ENCODE measurements at places on chromosomes 2 and 18.

GRCh38 chr2:200428961-200429665 is 80.8 kb downstream of the KCTD18 start:
- no peak for DNase-seq

- no peak for DNase-seq
These were observed 383.5 kb upstream of the LYPD1 start for GRCh38 chr2:133053541-133053940.

GRCh38 chr18:50297621-50298442 is 10.3 kb upstream of the CXXC1 start:
- DNase-seq = peak; percentile 68

- DNase-seq = no peak
These were observed 73.3 kb downstream of the RPIA start for GRCh38 chr2:88764850-88765153.

DNA sequence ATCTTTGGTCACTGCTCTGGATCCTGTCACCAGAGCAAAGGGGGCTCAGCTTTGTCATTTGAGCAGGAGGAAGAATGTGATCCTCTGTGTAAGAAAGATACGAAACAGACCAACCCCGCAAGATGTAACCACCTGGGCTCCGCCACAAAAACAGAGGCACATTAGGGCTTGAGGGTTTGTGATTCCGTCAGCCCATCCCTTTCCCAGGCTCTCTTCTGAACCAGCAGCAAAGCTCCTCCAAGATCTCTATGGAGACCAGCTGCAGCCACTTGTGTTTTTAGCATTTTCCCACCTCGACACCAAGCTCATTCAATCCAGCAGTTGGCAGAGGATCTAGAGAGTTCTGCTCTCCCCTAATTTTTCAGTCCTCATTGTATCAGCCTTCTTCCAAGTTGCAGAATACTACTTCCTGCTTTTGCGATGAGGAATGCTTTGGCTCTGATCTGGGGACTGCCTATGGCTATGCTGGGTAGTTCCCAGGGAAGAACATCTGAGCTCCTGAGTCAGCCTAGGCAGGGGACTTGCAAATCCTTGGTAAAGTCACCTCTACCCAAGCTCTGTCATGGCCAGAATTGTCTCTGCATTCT is 139.6 kb upstream of the RAB12 start:
- DNase-seq = no peak

- DNase-seq = no peak
These were observed 27.4 kb downstream of the HS6ST1 start for GRCh38 chr2:128291161-128291843.

Measured in naive thymus-derived CD4-positive, alpha-beta T cell (primary cell).